ENCODE measurements at places on chromosomes 7 and 10. TPM values are rescaled to one million over a fixed set of nuclear protein-coding genes. Genes with fewer than 3 reads are reported as not detected.
A peak's percentile ranks its signal among the peaks of the same experiment; 100 is the strongest.

SLC18A3 gene
- not detected for polyA plus RNA-seq

CTAGE8 gene
- 0.75 TPM for polyA plus RNA-seq

LIPK gene
- not detected for polyA plus RNA-seq

KNDC1 gene
- polyA plus RNA-seq = 6.6 TPM

AGR2 gene
- polyA plus RNA-seq = 14.2 TPM

ITPRID1 gene
- polyA plus RNA-seq = 0.52 TPM

AFAP1L2 gene
- 34.0 TPM for polyA plus RNA-seq

CUBN gene
- polyA plus RNA-seq = 3.7 TPM

DNA sequence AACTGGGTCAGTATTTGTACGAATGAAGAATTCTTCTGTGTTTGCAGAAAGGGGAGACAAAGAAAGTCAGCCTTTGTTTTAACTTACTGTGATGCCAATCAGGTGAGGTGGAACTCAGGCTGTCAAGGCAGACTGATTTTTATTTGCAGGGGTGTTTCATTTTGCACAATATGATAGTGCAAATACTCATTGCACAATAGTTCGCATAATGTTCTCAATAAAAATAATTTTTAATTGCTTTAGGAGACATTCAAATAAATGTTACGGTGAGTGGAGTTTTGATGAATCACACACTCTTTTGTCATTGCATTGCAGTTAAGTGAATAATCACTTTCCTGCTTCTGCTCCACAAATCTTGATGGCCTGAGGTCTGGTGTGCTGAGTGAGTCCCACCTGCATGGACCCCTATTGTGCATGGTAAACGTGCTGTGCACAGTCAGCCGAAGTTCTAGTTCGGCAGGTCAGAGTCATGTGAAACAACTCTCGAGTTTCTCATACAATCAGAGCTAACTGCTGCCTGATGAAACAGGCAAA lies 141.3 kb upstream of the FZD8 start:
- no peak for DNase-seq

DNA sequence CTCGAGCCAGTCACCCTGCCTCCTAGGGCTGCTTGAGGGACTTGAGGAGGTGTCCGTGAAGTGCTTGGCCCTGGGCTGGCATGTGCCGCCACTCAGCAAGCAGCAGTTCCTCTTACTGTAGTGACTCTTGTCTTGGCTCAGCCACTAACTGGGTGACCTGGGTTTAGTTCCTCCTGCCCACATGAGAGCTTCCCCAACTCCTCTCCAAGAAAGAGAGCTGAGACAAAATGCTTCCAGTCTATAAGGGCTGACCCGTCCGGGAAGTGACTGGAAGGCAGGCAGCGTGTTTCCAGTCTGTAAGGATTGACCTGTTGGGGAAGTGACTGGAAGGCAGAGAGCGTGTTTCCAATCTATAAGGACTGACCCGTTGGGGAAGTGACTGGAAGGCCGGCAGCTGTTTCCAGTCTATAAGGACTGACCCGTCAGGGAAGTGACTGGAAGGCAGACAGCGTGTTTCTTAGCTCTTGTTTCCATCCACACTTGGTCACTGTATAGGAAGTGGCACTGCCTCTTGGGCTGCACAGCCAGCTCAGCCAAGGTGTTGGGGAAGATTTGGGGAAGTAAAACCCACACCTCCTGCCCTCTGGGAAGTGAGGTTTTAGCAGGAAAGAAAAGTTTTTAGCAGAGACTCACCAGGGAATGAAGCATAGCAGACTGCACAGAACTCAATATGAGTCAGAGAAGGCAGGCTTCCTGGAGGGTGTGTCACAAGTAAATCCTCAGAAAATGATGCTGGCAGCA lies 53.3 kb upstream of the PPIF start:
- DNase-seq = peak; percentile 20

- DNase-seq = no peak
Measured at GRCh38 chr7:20107582-20107981, 109.6 kb downstream of the MACC1 start.

GRCh38 chr7:157970744-157971143 lies 616.9 kb downstream of the PTPRN2 start:
- DNase-seq = no peak

GRCh38 chr10:52481986-52482555 lies 168.0 kb downstream of the DKK1 start:
- no peak for DNase-seq

- no peak for DNase-seq
Measured at GRCh38 chr7:1940402-1940786, 270.3 kb downstream of the ELFN1 start.

- DNase-seq = no peak
Measured at GRCh38 chr10:123154711-123155505, 706 bp downstream of the BUB3 start.

- no peak for DNase-seq
Measured at GRCh38 chr7:64868499-64868898, 34.6 kb upstream of the ZNF273 start.

DNA sequence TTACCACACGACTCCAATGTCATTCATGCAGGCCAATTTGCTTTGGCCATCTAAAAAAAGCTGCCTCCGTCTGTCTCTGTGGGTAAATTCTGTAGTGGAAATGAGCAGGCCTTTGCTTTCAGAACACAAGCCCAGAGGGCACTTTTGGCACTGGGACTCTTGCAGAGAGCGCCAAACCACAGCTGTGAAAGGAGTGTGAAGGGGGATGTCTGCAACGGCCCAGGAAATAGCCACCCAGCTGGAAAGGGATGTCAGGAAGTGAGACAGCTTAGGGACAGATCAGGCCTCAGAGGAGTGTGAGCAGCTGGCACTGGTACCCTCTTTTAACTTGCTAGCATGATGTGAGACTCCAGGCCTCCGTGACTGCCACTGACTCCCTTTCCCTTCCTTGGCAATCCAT lies 152.4 kb downstream of the DKK1 start:
- no peak for DNase-seq

DNA sequence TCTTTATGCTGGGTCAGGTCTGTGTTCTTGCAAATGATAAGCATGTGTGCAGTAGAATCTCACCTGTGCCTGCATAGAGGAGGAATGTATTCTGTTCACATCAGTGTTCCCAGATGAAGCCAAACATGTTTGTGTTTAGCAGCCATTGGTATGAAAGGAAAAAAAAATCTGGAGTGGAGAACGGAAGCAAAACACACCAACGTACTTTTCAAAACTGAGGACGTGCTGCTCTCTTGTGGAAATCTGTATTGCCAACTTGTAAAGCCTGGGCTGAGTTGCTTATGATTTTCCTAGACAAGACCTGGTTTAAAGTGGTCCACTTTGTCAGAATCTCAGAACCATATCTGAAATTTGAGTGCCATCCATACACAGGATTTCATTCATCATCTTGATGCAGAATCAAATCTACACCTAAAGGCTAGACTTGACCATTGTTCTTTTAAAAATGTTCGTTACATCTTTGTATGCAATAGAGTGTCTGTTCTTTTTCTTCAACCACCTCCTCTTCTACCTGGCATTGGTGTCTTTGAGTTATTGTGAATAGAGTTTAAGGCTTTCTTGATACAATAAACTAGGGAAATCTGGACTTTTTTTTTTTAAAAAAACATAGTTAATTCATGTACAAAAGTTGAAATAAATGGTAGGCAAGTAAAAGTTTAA lies 367.7 kb downstream of the PHF14 start:
- no peak for DNase-seq

DNA sequence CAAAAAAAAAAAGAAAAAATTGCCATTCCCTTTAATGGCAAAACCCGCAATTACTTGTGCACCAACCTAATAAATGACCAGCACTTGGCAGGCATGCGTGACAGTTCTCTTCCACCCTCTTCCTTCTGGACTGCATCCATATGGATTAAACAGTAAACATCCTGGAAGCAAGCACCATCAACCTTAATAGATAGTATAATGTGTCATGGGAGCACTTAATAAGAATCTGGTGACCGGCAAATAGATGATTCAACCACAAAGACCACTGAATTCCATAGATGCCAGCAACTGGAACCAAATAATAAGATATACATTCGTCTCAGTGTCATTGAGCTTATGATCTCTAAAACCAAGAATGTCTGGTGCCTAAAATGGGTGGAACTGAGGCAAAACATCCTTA lies 610.2 kb downstream of the CALN1 start:
- no peak for DNase-seq

- no peak for DNase-seq
Measured at GRCh38 chr10:516764-517163, 172.7 kb downstream of the DIP2C start.

DNA sequence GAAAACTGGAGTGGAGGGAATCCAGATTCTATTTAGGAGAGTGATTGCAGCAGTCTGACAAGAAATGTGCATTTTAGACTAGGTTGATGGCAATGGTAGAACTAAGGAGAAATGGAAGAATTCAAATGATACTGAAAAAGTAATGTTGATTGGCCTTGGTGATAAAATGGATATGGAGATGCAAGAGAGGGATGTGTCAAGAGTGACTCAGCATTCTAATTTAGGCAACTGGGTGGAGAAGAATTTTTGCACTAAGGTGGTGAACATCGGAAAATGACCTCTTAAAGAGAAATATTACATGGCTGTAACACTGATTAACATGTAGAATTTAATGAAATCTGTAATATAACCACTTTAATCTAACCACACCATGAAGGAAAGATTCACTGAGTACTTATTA lies 806.5 kb downstream of the PHTF2 start:
- DNase-seq = no peak

- no peak for DNase-seq
Measured at GRCh38 chr7:155378959-155379871, 78.7 kb upstream of the EN2 start.

DNA sequence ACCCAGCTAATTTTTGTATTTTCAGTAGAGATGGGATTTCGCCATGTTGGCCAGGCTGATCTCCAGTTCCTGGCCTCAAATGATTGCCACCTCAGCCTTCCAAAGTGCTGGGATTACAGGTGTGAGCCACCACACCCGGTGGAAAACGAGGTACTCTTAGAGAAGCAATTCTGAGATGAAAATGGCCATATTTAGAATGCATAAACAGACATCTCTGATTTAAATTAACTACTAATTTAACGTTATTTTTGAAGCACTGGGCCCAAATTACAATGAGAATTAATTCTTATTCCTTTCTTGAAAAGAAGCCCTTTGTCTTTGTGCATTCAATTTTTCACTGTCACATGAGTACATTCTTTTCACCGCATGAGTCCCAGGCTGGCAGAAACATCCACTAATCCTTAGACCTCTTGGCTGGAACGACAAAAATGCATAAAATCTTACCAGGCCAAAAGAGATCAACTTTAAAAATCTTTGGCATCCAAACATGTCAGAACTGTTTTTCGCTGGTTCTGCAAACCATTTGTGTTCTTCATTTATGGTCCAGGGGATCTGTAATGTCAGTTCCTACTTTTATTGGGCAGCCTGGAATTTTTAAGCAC lies 60.1 kb upstream of the CAPZA2 start:
- DNase-seq = no peak

DNA sequence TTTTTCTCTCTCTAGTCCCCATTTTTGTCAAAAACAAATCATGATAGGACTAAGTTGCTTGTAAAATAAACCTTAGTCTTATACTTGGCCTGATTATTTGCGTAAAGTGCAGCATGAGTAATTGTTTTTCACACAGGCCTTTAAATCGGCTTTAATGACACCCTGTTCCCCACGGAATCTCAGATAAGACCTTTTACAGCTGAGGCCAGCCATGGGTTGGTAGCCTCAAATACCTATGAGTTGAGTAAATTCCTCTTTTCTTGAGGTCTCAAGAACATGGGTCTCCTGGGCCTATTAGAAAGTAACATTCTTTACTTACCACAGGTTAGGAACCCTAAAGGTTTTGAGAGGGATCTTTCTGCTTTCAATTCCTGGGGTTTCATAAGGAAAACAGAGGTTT lies 761.0 kb upstream of the PHF14 start:
- DNase-seq = no peak

DNA sequence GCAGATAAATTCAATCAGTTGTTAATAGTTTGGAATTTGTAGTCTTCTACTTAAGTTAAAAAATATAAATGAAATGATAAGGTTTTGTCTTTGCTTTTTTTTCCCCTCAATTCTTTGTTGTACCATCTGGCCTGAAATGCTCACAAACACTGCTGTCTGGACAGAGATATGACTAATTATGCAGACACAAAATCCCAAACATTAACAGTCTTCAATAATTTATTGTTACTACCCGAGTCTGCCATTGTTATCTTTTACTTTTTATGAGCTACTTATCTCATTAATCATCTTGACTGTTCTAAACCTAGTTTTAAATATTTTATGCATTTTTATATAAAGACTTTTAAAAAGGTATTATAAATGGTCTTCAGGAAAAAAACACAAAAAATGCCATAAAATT lies 64.7 kb upstream of the THSD7A start:
- no peak for DNase-seq

DNA sequence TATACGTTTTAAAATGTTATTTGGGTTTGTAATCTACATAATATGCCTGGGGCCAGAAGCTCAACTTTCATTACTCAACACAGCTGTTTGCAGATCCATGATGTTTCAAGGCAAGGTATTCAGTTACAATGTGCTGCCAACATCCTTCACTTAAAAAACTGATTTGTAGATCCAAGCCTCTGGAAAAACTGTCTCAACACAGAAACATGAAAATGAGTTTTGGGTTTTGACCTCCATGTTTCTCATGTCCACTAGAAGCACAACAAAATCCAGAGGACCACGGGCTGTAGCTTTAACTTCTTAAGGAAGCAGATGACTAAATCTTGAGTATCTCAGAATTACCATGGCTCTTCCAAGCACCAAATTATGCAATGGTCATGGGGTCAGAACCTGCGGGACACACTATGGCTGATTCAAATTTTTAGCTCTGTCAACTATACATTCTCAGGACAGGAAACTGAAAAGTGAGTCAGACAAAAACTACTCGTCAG lies 247.1 kb upstream of the GRB10 start:
- peak; percentile 25 for DNase-seq

DNA sequence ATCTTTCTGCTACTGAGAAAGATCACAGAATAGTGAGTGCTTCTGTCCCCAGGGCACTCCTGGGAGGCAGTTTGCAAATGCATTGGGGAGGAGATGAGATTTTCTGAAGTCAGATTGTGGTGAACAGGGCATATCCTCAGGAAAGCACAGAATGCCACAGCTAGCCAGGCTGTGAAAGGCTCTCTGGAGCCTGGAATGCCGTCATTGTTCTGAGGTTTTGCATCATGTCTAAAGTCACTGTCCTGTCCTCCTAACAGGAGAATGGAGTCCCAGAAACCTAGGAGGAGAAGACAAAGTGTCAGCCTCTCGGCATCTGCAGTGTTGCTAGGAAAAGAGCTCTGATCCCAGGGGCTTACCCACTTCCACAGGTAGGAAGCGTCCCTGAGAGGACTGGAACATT lies 69.2 kb upstream of the IGFBP3 start:
- DNase-seq = no peak
